ENCODE measurements at places on chromosomes 7 and 10.

DNA sequence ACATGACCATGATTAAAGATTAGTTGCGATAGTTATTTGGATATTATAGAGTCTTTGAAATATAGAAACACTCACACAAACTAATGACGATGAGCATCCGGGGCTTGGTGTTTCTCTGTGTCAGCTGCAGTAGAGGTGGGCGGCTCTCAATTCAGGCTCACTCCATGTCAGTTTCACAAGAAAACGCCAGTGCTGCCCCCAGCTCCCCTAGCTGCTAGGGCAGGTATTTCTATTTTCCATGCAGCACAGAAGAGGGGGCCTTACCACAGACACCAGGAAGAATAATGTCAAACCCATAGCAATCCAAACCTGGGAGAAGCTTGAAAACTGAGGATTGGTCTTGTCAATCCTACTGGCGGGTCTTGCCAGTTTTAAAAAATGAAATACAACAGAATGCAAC is 197.1 kb downstream of the PHTF2 start:
- no peak for DNase-seq

- peak; percentile 22 for DNase-seq
Measured at GRCh38 chr7:3461923-3462322, 160.9 kb downstream of the SDK1 start.

DNA sequence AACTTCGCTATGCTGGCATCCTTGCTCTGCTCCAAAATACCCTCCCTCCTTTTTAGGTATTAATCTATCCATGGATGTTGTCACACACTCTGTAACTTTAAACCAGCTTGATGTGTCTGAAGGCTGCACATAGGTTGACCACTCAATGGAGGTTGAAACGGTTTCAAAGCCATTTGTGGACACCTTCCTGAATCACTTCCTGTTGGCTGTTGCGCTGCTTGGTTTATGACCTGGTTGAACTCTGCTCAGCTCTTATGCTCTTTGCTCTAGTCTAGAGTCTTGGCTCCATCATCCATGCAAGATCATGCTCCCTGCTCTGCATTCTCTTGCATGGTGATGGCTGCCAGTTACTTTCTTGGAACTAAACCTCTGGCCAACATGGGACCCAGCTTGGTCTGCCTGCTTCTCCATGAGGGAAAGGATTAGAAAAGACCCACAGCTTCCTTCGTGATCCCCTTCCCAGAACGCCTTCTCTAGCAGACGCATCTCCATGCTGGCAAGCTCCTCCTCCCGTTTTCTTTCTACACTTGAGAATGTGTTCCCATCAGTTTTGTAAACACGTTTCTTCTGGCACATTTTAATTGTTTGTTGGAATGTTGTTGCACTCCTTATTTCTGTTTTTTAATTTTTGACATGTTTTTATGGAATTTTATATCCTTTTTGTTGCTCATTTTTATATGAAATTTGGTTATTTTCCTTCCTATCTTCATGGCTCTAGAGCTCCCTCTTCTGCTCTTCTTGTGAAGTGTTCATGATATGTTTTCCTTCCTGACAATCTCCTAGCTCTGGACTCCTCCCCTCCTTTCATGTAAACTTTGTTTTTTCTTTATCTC is 149.8 kb downstream of the XPNPEP1 start:
- no peak for DNase-seq

DNA sequence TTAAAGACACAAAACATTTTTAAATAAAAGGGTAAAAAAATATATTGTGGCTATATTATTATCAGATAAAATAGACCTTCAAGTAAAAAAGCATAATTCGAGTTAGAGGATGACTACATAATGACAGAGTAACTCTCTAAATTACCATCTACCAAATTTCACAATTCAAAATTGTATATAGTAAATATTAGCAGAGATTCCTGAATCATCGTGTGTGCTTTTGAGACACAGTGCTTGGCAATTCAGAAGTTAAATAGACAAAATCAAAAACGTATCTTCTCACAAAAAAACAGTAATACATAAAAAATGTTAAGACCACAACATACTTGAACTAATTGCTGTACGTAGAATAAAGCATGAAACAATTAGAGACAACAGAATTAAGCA is 110.4 kb downstream of the AHR start:
- no peak for DNase-seq

DNA sequence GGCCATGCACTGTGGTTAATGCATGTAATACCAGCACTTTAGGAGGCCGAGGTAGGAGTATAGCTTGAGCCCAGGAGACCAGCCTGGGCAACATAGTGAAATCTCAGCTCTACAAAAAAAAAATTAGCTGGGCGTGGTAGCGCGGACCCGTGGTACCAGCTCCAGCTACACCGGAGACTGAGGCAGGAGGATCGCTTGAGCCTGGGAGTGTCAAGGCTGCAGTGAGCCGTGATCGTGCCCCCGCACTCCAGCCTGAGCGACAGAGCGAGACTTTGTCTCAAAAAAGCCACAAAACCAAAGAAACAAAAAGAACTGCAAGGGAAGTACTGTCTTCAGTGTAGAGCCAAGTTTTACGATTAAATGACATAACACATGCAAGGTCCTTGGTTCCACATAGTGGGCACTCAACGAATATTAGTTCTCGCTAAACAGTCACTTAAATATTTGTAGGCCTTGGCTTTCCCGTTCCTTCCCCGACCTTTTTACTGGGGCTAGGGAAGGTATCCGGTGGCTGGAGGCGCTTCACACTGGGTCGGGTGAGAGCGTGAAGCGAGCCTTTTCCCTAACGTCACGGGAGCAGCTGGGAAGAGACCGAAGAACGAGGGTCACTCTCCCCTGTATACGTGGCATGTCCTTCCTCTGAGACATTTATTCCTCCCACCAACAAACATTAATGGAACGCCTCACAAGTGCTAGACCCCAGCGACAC is 993 bp upstream of the SND1 start:
- DNase-seq = no peak

DNA sequence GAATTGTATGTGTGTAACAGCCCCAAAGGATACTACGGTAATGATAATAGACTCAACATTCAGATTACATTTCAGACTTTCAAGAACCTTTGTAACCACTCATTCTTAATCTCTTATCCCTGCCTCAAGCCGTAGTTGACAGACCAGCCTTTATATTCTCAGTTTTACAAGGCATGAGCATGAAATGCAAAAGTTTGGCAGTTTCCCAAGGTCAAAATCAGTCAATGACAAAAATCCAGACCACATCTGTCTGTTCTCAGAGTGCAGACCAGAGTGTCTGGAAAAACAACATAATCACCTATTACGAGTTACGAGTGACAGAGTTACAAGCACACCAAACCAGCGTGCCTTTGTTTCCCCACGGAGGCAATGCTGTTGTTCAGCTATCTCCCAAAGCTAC is 178.6 kb upstream of the LRGUK start:
- DNase-seq = no peak

- DNase-seq = no peak
Measured at GRCh38 chr10:52853704-52854103, 81.1 kb upstream of the MBL2 start.

GRCh38 chr7:55774327-55775050 is 88.1 kb downstream of the SEPTIN14 start:
- DNase-seq = no peak

GRCh38 chr7:148436135-148436534 is 154.4 kb upstream of the C7orf33 start:
- DNase-seq = no peak

- no peak for DNase-seq
Measured at GRCh38 chr7:135661311-135662122, 797 bp upstream of the STMP1 start.

GRCh38 chr7:150716368-150716767 is at the start of gene GIMAP1:
Gene GIMAP1, plus strand, starts transcription at chr7:150716613. Its CDS starts 2,435 bp downstream, at chr7:150719048.
- peak; percentile 47 for DNase-seq

GRCh38 chr10:24214762-24215161 is 5.8 kb downstream of the KIAA1217 start:
- DNase-seq = no peak

GRCh38 chr7:22681312-22681711 is 45.7 kb upstream of the IL6 start:
- DNase-seq = no peak

DNA sequence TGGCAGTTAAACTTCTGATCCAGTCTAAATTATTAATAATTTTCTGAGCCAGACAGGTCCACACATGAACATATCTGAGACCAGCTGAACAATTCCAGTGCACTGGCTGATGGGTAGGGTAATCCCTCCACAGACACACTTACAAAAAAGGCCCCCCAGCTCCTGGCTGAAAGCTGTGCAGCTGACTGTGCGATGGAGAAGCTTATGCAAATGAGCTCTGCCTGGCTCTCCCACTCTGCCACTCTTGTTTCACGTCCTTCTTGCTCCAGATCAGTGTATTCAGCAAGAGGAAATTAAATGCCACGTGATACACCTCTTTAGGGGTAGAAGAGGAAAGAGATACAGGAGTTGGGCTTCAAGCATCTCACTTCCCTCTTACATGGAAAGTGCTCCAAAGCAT is 76.4 kb upstream of the FEZF1 start:
- DNase-seq = no peak

DNA sequence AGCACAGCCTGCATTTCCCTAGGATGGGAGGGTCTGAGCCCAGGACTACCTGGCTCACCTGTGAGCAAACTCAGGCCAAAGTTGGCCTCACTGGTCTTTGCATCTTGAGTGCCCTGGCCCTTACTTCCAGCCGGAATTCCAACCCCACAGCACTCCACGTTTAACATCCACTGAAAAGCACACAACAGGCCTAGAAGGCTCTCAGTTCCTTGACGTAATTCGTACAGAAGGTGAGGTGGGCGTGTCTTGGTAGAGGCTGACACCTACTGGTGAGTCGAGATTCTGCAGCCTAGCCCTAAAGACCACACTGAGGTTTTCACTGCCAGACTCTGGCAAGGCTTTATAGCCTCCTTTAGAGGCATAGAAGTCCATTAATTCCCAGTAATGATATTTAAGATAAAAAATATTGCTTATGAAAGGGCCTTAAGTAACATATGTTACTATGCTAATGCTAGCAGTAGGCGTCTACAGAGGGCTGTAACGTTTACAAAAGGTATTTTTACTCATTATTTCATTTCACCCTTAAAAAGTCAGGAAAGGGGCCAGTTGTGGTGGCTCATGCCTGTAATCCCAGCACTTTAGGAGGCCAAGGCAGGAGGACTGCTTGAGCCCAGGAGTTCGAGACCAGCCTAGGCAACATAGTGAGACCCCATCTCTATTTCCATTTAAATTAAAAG is 95.8 kb downstream of the HIP1 start:
- DNase-seq = peak; percentile 29

GRCh38 chr10:23981520-23982309 is 227.2 kb upstream of the KIAA1217 start:
- DNase-seq = no peak

- DNase-seq = no peak
Measured at GRCh38 chr10:70035531-70035930, 17.1 kb upstream of the MACROH2A2 start.
